Hematopoietic multipotent progenitor cell (in vitro differentiated cells): ENCODE measurements at places on chromosomes 7 and 10.

- DNase-seq: no peak
Observed at GRCh38 chr7:48011323-48011722, 17.6 kb downstream of the SUN3 start.

GRCh38 chr7:20450536-20450935, 119.8 kb downstream of the ITGB8 start:
- no peak for DNase-seq

DNA sequence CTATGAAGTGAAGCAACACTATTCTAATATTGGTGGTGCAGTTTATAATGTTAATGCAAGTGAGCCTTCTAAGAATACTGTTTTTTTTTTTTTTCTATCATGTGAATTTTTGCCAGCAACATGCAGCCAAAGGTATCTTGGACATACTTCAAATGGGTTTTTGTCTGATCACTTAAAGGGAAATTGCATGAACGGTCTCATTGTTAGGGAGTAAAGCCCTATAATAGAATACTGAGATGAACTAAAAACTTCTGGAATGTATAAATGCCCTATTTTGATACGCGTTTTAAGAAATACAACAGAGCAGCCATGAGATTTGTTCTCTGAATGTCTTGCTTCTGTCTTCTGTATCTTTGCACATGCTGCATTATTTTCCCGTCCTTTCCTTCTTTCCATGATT, 10.5 kb upstream of the MDFIC start:
- DNase-seq: no peak

- no peak for DNase-seq
Observed at GRCh38 chr7:149027055-149027454, 1.2 kb downstream of the PDIA4 start.

DNA sequence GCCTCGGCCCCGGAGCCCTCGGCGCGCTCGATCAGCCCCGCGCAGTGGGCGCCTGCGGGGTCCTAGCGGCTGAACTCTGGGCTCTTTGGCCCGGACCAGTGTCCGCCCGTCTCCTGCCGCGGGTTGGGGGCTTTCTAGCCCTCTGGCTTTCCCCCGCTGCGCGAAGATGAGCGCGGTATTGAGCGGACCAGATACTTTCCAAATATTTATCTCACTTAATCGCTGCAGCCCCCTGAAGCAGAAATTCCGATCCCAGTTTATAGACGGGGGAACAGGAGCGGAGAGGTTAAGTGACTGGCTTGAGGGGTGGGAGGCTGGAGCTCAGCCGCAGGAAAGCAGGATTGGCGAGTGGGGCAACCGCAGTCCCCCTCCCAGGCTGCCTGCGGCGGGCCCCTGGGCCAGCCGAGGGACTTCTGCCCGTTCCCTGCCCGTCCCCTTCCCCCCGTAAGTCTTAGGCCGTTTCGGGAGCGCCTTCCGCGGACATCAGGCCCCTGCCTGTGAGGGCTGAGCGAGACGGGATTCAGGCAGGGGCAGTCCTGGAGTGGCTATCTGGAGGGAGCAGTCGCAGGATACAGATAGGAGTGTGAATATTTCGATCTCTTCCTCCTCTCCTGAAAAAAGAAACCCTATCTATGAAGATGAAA, 565 bp downstream of the STRIP2 start:
- DNase-seq: no peak
